ENCODE measurements at places on chromosomes 6 and 20.
A peak's percentile ranks its signal among the peaks of the same experiment; 100 is the strongest.

- peak; percentile 29 for DNase-seq
Measured at GRCh38 chr6:164069350-164069990, 655.0 kb downstream of the QKI start.

- no peak for DNase-seq
Measured at GRCh38 chr20:53245574-53245973, 273.4 kb downstream of the TSHZ2 start.

DNA sequence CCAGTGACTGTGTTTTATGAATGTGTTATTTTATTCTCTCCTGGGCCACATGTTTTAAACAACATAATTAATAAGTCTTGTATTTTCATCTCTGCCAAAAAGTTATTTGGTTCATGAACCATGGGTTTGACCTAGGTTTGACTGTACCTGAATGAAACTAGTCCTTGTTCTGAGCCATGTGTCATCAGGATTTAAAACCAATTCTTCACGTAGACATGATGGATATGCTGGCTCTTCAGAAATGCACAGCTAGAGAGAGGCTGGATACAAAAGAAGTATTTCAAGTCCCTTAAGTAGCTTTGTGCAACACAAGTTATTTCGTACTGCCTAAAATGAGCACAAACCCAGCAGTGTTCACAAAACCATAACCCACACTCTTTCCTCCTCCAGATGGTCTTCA, 116.1 kb downstream of the IBTK start:
- no peak for DNase-seq

- no peak for DNase-seq
Measured at GRCh38 chr6:93728150-93728549, 308.8 kb upstream of the EPHA7 start.

GRCh38 chr6:160028487-160029275, 59.8 kb downstream of the IGF2R start:
- no peak for DNase-seq

DNA sequence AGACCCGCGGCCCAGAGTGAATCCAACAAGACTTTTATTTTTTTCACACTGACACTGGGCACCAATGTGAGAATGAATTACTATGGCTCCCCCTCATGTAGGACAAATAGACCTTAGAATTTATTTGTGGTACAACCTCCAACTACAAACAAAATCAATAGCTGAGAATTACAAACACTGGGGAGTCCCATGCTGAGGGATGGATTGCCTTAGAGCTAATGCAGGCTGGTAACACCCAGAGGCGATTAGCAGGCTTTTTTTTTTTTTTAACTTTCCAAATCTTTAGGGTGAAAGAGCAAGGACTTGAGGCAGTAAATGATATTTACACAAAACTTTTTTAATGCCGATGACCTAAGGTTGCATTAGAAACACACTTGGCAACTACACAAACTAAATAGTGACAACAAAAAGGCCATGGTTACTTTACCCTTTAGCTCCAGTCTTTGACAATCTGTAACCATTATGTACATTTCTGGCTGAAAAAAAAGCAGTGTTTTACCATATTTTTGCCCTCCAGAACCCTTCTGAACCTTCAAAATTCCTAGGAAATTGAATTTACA, 21.8 kb downstream of the SAYSD1 start:
- DNase-seq: no peak

Data from SHP77 (cell line).